ENCODE measurements at places on chromosomes 16 and 17.

- H3K27ac ChIP-seq = no peak overlapping the region
- no peaks in the 10 kb centered on the region for H3K4me1 ChIP-seq
- no peak for DNase-seq
- no peaks in the 10 kb centered on the region for H3K27me3 ChIP-seq
These were observed 1.3 kb upstream of the TRPV1 start for GRCh38 chr17:3610523-3610922.

DNA sequence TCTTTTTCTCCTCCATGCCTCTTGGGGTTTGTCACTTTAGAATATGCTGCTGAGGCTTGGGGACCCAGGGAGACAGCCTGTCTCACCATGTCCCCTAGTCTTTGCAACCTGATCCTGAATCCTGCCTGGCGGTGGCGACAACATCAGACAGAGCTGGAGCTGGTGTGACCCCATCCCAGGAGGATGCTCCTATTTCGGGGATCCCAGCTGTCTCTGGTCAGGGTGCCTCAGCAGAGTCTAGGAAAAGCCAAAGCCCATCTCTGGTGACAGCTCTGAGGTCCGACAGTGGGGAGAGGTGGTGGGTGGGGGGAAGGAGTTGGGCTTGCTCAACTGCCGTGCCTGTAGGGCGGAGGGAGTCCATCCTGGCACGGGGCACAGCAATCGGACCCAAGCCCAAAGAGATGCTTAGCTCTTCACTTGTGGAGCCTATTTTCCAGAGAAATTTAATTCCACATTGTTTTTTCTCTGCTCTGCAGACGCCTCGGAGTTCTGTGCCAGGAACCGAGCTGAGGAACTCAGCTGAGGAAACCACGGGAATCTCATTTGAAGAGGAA lies 10.3 kb upstream of the TNS4 start:
- no peak overlapping the region for H3K4me3 ChIP-seq
- H3K36me3 ChIP-seq = no peaks in the 10 kb centered on the region
- DNase-seq = no peak
- H3K27me3 ChIP-seq = no peaks in the 10 kb centered on the region
- H3K4me1 ChIP-seq = peaks cover 35% of the 10 kb centered on the region
- H3K27ac ChIP-seq = no peak overlapping the region

- H3K27ac ChIP-seq = peak overlapping the region; percentile 81
- peaks cover 9% of the 10 kb centered on the region for H3K4me1 ChIP-seq
- H3K4me3 ChIP-seq = no peak overlapping the region
- H3K27me3 ChIP-seq = no peaks in the 10 kb centered on the region
- DNase-seq = no peak
These were observed 67.5 kb downstream of the AMFR start for GRCh38 chr16:56357765-56358322.

DNA sequence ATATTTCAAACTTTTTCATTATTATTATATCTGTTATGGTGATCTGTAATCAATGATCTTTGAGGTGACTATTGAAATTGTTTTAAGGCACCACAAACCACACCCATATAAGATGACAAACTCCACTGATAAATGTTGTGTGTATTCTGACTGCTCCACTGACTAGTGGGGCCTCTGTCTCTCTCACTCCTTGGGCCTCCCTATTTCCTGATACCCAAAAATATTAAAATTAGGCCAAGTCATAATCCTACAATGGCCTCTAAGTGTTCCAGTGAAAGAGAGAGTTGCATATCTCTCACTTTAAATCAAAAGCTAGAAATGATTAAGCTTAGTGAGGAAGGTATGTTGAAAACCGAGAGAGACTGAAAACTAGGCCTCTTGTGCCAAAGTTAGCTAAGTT lies 23.4 kb downstream of the CYLD start:
- H3K27me3 ChIP-seq = no peaks in the 10 kb centered on the region
- H3K36me3 ChIP-seq = peaks cover 32% of the 10 kb centered on the region
- no peak overlapping the region for H3K27ac ChIP-seq
- no peak for DNase-seq

DNA sequence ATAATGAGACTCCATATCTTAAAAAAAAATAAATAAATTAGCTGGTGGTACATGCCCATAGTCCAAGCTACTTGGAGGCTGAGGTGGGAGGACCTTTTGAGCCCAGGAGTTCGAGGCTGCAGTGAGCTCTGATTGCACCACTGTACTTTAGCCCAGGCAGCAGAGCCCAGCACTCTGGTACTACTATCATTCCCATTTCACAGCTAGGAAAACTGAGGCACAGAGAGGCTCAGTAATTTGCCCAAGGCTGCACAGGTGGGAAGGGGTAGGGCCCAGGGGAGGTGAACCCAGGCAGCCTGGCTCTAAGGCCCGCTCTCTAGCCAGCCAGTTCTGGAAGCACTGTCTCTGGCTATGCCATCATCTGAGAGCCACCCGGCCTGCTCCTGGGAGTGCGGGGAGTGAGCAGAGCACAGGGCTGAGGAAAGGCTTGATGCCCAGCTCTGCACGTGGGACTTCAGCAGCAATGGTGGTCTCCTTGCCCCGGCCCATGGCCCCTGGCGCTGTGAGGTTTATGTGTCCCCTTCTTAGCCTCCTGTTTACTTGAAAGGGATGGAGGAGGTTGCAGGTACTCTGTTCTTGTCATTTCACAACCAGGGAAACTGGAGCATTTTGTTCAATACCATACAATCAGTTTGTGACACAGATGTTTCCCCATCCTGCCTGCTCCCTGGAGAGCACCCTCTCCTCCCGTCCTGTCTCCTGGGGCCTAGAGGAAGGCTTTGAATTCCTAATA lies 222.3 kb downstream of the KATNIP start:
- no peak overlapping the region for H3K27ac ChIP-seq
- no peak overlapping the region for H3K4me3 ChIP-seq
- H3K4me1 ChIP-seq = no peaks in the 10 kb centered on the region
- no peak for DNase-seq
- no peaks in the 10 kb centered on the region for H3K27me3 ChIP-seq

GRCh38 chr16:72992142-72992601 lies 55.8 kb downstream of the ZFHX3 start:
- no peaks in the 10 kb centered on the region for H3K36me3 ChIP-seq
- H3K27ac ChIP-seq = no peak overlapping the region
- H3K4me3 ChIP-seq = no peak overlapping the region
- peaks cover 37% of the 10 kb centered on the region for H3K4me1 ChIP-seq
- no peaks in the 10 kb centered on the region for H3K27me3 ChIP-seq

DNA sequence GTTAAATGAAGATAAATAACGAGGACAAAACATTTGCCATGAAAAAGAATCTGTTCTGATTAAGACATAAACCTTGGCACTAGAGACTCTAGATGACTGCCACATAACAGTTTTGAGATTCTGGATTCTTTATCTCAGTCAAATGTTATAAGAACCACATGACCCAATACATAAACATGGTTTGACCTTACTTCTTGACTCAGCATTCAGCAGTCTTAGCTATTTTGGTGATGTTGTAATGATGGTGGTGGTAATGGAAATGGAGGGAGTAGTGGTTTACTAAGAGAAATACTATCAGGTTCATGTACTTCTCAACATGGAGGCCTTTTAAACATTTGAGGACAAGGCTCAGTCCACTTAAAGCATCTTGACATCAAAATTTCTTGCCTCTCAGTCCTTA lies 925.4 kb downstream of the CDH11 start:
- no peak overlapping the region for H3K27ac ChIP-seq
- no peaks in the 10 kb centered on the region for H3K4me1 ChIP-seq
- H3K4me3 ChIP-seq = no peak overlapping the region
- no peaks in the 10 kb centered on the region for H3K27me3 ChIP-seq
- no peaks in the 10 kb centered on the region for H3K36me3 ChIP-seq

- H3K36me3 ChIP-seq = no peaks in the 10 kb centered on the region
- no peaks in the 10 kb centered on the region for H3K4me1 ChIP-seq
- no peak for DNase-seq
- peaks cover 13% of the 10 kb centered on the region for H3K27me3 ChIP-seq
- H3K4me3 ChIP-seq = no peak overlapping the region
- H3K27ac ChIP-seq = no peak overlapping the region
These were observed 36.3 kb upstream of the PRSS54 start for GRCh38 chr16:58331024-58331707.

- H3K4me3 ChIP-seq = no peak overlapping the region
- no peaks in the 10 kb centered on the region for H3K27me3 ChIP-seq
- no peak overlapping the region for H3K27ac ChIP-seq
- DNase-seq = no peak
These were observed 49.6 kb upstream of the IRX6 start for GRCh38 chr16:55274391-55274790.

GRCh38 chr17:45103269-45103795 lies 29.0 kb downstream of the PLCD3 start:
- H3K4me1 ChIP-seq = peaks cover 14% of the 10 kb centered on the region
- no peaks in the 10 kb centered on the region for H3K27me3 ChIP-seq
- H3K27ac ChIP-seq = no peak overlapping the region
- DNase-seq = no peak

- H3K27me3 ChIP-seq = no peaks in the 10 kb centered on the region
- peak; percentile 88 for DNase-seq
- peaks cover 14% of the 10 kb centered on the region for H3K4me1 ChIP-seq
- H3K36me3 ChIP-seq = no peaks in the 10 kb centered on the region
- no peak overlapping the region for H3K4me3 ChIP-seq
These were observed 4.1 kb upstream of the C1QTNF1 start for GRCh38 chr17:79019632-79020584.

GRCh38 chr16:59697236-59697635 lies 963.1 kb upstream of the GOT2 start:
- H3K4me1 ChIP-seq = 0 out of 2 replicates have a peak, but pooled peaks cover 10% of the 10 kb centered on the region
- H3K27me3 ChIP-seq = no peaks in the 10 kb centered on the region
- peak; percentile 5 for DNase-seq
- H3K36me3 ChIP-seq = no peaks in the 10 kb centered on the region

DNA sequence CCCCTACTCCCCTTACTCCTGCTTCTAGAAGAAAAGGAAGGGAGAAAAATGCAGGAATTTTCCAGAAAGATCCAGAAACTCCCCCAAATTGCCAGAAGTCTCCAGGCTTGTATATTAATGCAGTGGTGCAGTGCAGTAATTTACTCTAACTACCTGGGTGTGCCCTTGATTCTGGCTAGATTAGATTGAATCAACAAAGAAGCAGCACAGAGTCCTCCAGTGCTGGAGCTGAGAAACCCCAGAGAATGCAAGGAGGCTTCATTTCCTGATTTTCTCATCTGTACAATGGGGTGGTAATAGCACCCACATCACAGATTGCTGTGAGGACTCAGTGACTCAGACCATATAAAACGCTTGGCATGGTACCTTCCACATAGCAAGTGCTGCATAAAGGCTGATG lies 247.3 kb upstream of the RPL38 start:
- H3K27me3 ChIP-seq = peaks cover 10% of the 10 kb centered on the region
- no peaks in the 10 kb centered on the region for H3K36me3 ChIP-seq
- no peak overlapping the region for H3K27ac ChIP-seq
- H3K4me1 ChIP-seq = no peaks in the 10 kb centered on the region
- H3K4me3 ChIP-seq = no peak overlapping the region

GRCh38 chr16:69320740-69321073 lies 9.6 kb downstream of the VPS4A start:
- no peak overlapping the region for H3K27ac ChIP-seq
- H3K27me3 ChIP-seq = no peaks in the 10 kb centered on the region
- H3K36me3 ChIP-seq = peaks cover 37% of the 10 kb centered on the region
- H3K4me3 ChIP-seq = no peak overlapping the region

- peak; percentile 83 for DNase-seq
- peaks cover 28% of the 10 kb centered on the region for H3K4me1 ChIP-seq
- peak overlapping the region; percentile 97 for H3K4me3 ChIP-seq
- peaks cover 35% of the 10 kb centered on the region for H3K36me3 ChIP-seq
- H3K27ac ChIP-seq = peak overlapping the region; percentile 94
- H3K27me3 ChIP-seq = no peaks in the 10 kb centered on the region
These were observed 2.7 kb downstream of the NUFIP2 start for GRCh38 chr17:29291163-29291752.

- peak; percentile 88 for DNase-seq
- peak overlapping the region; percentile 36 for H3K27ac ChIP-seq
- H3K4me3 ChIP-seq = no peak overlapping the region
- no peaks in the 10 kb centered on the region for H3K36me3 ChIP-seq
- peaks cover 15% of the 10 kb centered on the region for H3K4me1 ChIP-seq
These were observed 6.5 kb upstream of the ABR start for GRCh38 chr17:1186214-1186820.

DNA sequence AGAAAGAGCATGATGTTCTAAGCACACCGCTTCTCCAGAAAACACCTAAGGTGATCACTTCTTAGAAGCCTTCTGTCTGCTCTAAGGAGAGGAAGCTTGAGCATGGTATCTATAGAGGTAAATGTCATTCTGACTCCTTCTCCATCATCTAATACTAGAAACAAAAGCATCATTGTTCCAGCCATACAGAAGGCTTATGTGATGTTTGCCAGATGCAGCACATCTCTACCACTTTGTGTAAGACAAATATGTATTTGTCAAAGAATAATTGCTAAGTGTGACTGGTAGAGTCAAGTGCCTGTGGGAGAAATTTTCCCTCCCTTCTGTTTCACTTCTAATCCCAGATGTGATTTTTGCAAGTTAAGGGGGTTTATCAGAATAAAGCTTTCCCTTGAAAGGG lies 217.1 kb downstream of the HS3ST3A1 start:
- H3K4me3 ChIP-seq = no peak overlapping the region
- no peaks in the 10 kb centered on the region for H3K27me3 ChIP-seq
- peak overlapping the region; percentile 73 for H3K27ac ChIP-seq
- DNase-seq = no peak
- H3K4me1 ChIP-seq = peaks cover 11% of the 10 kb centered on the region
- H3K36me3 ChIP-seq = no peaks in the 10 kb centered on the region

GRCh38 chr16:81310045-81310644 lies 4.6 kb upstream of the GAN start:
- H3K27me3 ChIP-seq = no peaks in the 10 kb centered on the region
- no peak for DNase-seq
- no peak overlapping the region for H3K27ac ChIP-seq
- no peaks in the 10 kb centered on the region for H3K36me3 ChIP-seq
- peaks cover 7% of the 10 kb centered on the region for H3K4me1 ChIP-seq

DNA sequence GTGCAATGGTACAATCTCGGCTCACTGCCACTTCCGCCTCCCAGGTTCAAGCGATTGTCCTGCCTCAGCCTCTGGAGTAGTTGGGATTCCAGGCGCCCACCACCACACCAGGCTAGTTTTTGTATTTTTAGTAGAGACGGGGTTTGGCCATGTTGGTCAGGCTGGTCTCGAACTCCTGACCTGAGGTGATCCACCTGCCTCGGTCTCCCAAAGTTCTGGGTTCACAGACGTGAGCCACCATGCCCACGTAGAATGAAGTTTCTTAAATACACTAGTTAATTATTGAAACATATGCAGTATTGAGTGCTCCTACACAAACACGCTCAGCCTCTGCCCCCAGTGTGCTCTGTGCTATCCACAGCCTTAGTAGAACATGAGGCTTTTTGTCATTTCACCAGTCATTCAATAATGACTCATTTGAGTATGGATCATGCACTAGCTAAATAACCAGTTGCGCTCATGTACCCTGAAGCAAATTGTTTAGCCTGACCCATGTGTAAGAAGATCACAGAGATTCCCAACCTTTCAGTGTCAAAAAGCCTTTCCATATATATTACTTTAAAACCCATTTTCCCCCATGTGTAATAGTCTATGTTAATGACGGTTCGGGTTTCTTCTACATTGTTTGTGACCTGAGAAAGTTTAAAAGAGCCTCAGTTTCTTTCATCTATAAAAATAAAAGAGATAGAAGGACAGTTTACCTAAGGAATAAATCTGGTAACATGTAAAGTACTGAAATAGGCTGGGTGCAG lies 49.7 kb downstream of the TUBD1 start:
- DNase-seq = peak; percentile 95
- H3K36me3 ChIP-seq = peaks cover 42% of the 10 kb centered on the region
- H3K27me3 ChIP-seq = no peaks in the 10 kb centered on the region
- H3K4me3 ChIP-seq = peak overlapping the region; percentile 96
- peak overlapping the region; percentile 99 for H3K27ac ChIP-seq
